Aorta (tissue), 5 donors: ENCODE measurements at places on chromosomes 5 and 9.
A peak's percentile ranks its signal among the peaks of the same experiment; 100 is the strongest.

DNA sequence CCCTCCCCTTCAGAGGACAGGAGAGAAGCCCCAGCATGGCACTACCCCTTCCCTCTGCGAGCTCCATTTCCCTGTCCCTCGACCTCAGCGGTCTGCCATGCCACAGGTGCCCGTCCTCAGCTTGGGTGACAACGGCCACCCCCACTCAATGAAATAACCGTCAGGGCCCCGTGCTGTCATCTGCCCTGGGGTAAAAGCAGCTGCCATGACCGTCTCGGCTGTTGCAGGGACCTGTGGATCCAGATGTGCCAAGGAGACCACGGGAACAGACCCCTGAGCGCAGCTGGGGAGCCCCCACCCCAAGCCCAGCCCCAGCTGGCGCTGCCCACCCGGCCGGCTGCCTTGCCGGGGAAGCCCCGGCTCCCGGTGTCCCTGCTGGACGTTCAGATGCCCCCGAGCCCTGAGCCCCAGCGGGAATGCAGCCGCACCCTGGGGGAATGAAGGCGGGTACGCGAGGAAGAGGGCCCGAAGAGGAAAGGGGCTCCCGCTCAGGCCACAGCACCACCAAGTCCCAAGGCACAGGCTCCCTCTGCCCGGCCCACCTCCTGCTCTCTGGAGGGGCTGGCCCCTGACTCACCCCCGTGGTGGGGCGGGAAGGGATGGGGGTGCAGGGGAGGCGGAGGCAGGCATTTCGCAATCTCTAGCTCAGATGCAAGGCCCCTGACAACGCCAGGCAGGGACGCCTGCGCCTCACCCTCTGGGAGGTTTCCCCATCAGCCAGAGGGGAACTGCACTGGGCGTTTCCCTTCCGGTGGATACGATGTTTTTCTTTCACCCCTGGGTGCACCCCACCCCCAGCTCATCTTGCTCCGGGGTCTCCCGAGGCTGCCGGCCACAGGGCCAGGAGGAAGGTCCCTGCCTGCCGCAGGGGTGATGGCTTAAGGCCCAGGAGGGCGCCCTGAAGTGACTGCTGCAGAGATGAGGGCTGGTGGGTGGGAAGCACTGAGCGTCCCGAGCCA lies 49.2 kb downstream of the NACC2 start:
- H3K36me3 ChIP-seq = no peaks in the 10 kb centered on the region
- no peaks in the 10 kb centered on the region for H3K27me3 ChIP-seq
- H3K27ac ChIP-seq = no peak overlapping the region
- DNase-seq = no peak

GRCh38 chr9:137278721-137279711 lies 1.5 kb downstream of the TOR4A start:
- no peak for DNase-seq
- no peaks in the 10 kb centered on the region for H3K36me3 ChIP-seq
- no peaks in the 10 kb centered on the region for H3K27me3 ChIP-seq
- no peak overlapping the region for H3K27ac ChIP-seq
- no peak overlapping the region for H3K4me3 ChIP-seq

DNA sequence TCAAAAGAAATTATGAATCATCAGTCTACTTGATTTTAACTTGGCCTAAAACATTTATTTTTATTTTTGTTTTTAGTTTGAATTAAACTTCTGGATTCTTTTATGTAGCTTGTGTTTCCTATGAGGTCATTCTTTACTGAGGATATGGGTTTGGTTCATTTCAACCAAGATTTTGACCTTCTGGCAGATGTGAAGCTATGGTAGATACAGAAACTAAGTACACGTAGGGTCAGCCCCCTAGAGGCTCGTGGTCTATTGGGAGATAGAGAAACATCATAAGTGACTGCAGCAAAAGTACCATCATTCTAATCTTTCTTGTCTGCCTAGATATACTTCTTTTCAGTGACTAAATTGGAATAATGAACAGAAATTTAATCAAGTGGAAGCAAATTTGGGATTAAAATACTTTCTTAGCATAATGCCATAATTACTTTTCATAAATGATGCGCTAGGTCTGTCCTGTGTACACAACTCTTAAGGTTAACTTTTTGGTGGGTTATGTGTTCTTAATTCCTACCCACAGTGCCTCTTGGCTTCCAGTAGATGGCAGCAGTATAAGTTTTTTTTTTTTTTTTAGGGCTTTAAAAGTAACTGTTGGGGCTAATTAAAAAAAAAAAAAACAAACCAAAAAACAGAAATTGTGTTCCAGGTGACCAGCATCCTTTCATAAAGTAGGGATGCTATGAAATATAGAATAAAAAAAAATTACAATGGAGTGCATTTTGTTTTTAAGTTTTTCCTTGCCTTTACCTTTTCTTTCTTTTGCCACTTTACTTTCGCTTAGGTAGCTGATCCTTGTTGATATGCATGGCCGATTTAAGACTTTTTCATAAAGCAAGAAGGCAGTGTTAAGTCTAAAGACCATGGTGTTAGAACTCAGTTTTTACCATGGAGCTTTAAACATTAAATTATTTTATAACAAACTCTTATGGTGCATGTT lies 49.9 kb downstream of the LRRTM2 start:
- no peak overlapping the region for H3K4me3 ChIP-seq
- no peaks in the 10 kb centered on the region for H3K4me1 ChIP-seq
- no peaks in the 10 kb centered on the region for H3K36me3 ChIP-seq
- no peaks in the 10 kb centered on the region for H3K27me3 ChIP-seq

- H3K4me3 ChIP-seq = no peak overlapping the region
- no peaks in the 10 kb centered on the region for H3K27me3 ChIP-seq
- no peak overlapping the region for H3K27ac ChIP-seq
- H3K4me1 ChIP-seq = no peaks in the 10 kb centered on the region
- no peak for DNase-seq
Observed at GRCh38 chr9:92077888-92078287, 37.3 kb downstream of the SPTLC1 start.

- H3K27ac ChIP-seq = no peak overlapping the region
- H3K27me3 ChIP-seq = no peaks in the 10 kb centered on the region
- no peak overlapping the region for H3K4me3 ChIP-seq
- H3K36me3 ChIP-seq = no peaks in the 10 kb centered on the region
Observed at GRCh38 chr5:169115461-169116124, 185.3 kb downstream of the SLIT3 start.

GRCh38 chr5:1772634-1773033 lies 27.0 kb downstream of the MRPL36 start:
- DNase-seq = peak; percentile 27
- H3K4me3 ChIP-seq = no peak overlapping the region
- no peaks in the 10 kb centered on the region for H3K27me3 ChIP-seq
- H3K27ac ChIP-seq = no peak overlapping the region
- H3K36me3 ChIP-seq = no peaks in the 10 kb centered on the region
- H3K4me1 ChIP-seq = no peaks in the 10 kb centered on the region

GRCh38 chr9:90070469-90070868 lies 465.7 kb downstream of the GADD45G start:
- H3K4me3 ChIP-seq = no peak overlapping the region
- H3K27me3 ChIP-seq = no peaks in the 10 kb centered on the region
- no peak overlapping the region for H3K27ac ChIP-seq
- H3K36me3 ChIP-seq = no peaks in the 10 kb centered on the region

GRCh38 chr5:129747572-129748407 lies at the start of gene MINAR2:
Gene MINAR2, plus strand, starts transcription at chr5:129748094. Its CDS starts 97 bp downstream, at chr5:129748191.
- H3K27me3 ChIP-seq = no peaks in the 10 kb centered on the region
- DNase-seq = no peak
- no peak within 1 kb of the TSS for H3K4me3 ChIP-seq
- no peaks in the 10 kb centered on the region for H3K4me1 ChIP-seq

DNA sequence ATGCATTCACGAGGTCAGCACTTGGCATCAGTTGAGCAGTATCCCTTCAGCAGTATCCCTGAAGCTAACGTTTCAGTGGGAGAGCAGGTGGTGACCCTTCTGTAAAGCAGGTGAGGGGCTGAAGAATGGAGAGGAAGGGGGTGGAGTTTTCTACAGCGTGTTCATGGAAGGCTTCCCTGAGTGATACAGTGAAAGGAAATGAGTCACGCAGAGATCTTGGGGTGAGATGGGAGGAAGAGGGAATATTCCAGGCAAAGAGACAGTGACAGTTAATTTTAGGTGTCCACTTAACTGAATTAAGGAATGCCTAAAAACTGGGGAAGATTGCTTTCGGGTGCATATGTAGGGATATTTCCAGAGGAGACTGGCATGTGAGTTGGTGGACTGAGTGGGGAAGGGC lies 25.7 kb downstream of the TAS2R1 start:
- no peak overlapping the region for H3K4me3 ChIP-seq
- H3K27ac ChIP-seq = no peak overlapping the region
- no peak for DNase-seq
- no peaks in the 10 kb centered on the region for H3K4me1 ChIP-seq
- no peaks in the 10 kb centered on the region for H3K27me3 ChIP-seq

DNA sequence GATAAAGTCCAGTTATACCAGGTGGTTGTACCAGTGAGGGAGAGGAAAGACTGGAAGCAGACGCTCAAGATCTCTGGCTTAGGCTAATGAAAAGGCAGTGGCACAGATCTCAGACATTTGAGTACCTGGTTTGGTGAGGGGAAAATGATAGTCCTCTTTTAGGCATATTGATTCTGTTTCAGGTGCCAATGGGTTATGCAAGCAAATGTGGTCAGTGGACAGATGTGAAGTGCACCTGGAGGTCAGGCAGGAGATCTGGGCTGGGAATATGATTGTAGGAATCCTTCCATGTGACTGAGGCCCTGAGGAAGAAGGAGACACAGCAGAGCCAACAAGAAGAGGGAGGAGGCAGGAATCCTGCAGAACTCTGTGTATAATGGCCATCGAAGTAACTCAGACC lies 63.7 kb upstream of the SMARCA2 start:
- H3K36me3 ChIP-seq = no peaks in the 10 kb centered on the region
- no peak overlapping the region for H3K27ac ChIP-seq
- no peak for DNase-seq

DNA sequence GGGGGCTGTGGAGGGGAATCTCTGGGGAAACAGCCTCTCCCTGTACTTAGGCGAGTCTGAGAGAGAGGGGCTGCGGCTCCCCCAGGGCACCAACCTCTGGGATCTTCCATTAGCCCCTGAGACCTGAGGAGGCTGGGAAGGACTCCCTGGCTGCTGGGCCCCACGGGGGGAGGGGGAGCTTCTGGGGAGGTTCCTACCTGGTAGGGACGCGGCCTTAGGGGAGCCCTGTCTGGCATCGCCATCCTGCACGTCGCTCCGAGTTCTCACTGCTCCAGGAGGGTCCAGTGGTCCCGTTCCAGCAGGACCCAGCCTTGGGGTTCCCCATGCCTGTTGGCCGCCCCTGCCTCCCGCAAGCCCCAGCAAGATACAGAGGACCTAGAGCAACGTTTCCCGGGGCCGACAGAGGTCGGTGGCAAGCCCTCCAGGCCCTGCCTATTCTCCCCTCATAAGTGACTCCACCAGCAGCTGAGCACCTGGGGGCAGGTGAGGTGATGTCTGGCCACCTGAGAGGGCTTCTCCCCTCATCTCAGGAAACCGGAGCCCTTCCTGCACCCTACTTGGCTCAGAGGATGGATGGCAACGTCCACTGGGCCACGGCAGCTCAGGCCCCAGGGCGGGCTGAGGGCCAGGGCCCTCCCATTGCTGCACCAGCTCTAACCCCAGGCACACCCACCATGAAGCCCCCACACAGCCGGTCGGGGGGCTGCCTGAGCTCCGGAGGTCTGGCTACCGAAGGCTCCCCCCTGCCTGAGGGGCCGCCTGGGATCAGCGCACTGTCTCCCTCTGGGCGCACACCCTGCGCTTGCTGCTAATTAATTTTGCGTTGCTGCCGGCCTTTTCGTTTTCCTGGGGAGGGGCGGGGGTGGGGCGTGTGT lies 22.5 kb downstream of the TPPP start:
- H3K4me3 ChIP-seq = no peak overlapping the region
- H3K27me3 ChIP-seq = no peaks in the 10 kb centered on the region
- H3K36me3 ChIP-seq = no peaks in the 10 kb centered on the region

DNA sequence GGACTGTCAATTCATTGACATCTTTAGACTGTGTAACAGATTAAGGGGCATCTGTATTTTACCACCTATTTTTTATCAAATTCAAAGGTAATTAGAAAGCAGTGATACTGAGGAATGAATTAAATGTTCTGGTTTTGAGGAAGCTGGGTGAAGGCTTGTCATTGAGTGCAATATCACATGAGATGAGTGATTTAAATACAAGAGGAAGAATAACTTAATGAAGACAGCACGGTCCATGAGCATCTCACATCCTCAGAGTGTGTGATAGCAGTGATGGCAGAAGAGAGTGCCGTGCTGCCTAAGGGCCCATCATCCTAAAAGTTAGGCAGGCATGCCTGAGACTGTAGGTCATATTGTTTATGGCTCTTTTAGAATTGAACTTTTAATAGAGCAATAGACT lies 263.3 kb downstream of the MAST4 start:
- no peaks in the 10 kb centered on the region for H3K36me3 ChIP-seq
- DNase-seq = no peak
- no peaks in the 10 kb centered on the region for H3K27me3 ChIP-seq
- no peak overlapping the region for H3K4me3 ChIP-seq
- no peak overlapping the region for H3K27ac ChIP-seq

DNA sequence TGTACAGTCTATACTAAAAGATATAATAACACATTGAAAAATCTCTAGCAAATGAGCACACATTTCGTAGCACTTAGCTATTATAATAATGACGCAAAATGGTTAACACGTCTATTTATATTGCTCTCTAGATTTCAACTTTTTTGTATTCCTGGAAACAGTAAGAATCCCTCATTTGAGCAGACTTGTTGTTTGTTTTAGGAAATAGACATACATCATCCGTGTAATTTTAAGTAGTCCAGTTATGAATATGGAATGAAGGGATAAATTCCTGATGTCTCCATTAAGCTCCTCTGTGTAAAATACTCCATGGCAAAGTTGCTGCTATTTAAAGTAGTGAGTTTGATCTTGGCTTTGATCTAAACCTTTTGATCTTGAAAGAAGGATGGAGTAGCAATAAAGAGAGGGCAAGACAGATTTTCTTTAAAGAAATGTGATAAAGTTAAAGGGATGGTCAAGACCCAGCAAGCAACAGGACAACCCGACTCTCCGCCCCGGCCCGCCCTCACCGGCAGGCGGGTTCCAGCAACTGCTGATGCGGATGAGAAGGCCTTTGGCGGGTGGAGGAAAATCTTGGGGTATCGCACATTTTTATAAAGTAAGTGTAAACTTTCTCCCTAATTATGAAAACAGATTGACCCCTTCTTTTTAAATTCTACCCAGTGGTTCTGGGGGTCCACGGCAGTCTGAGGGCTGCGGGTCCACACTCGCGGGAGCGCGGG lies 277.4 kb downstream of the AOPEP start:
- H3K4me1 ChIP-seq = peaks cover 6% of the 10 kb centered on the region
- no peaks in the 10 kb centered on the region for H3K27me3 ChIP-seq
- peaks cover 4% of the 10 kb centered on the region for H3K36me3 ChIP-seq
- peak; percentile 88 for DNase-seq

- no peaks in the 10 kb centered on the region for H3K36me3 ChIP-seq
- DNase-seq = no peak
- H3K27me3 ChIP-seq = no peaks in the 10 kb centered on the region
- H3K4me1 ChIP-seq = no peaks in the 10 kb centered on the region
Observed at GRCh38 chr5:25119650-25120049, 474.9 kb upstream of the CDH10 start.
